NCI-H1417 treated with DMSO at 0.1 percent for 48 hours (cell line): ENCODE measurements at places on chromosomes 3 and 15.

GRCh38 chr3:122697952-122698620 is 17.4 kb downstream of the PARP14 start:
- no peak for DNase-seq

- DNase-seq, result no peak
Observed at GRCh38 chr3:116040152-116040551, 405.1 kb downstream of the LSAMP start.

- DNase-seq, result no peak
Observed at GRCh38 chr3:30350011-30350410, 256.4 kb upstream of the TGFBR2 start.

DNA sequence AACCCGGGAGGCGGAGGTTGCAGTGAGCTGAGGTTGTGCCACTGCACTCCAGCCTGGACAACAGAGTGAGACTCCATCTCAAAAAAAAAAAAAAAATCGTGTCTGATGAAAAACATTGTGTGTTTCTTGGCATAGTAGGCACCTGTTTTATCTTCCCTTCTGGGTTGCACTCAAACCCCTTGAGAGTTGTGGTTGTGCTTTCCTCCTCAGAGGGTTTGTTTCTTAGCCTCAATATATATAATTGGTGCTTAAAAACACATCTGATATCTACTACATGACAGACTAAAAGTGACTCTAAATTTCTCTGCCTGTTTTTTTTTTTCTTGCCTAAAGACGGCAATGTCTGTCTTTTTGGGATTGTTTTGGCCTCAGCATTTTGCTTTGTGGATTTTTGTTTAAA is 7.6 kb downstream of the NR1D2 start:
- no peak for DNase-seq

- DNase-seq, result no peak
Observed at GRCh38 chr3:195907934-195908693, at the start of gene TNK2. TSS of gene TNK2 (minus strand) at chr3:195908551. CDS start at chr3:195888588, 19,963 bp downstream.

DNA sequence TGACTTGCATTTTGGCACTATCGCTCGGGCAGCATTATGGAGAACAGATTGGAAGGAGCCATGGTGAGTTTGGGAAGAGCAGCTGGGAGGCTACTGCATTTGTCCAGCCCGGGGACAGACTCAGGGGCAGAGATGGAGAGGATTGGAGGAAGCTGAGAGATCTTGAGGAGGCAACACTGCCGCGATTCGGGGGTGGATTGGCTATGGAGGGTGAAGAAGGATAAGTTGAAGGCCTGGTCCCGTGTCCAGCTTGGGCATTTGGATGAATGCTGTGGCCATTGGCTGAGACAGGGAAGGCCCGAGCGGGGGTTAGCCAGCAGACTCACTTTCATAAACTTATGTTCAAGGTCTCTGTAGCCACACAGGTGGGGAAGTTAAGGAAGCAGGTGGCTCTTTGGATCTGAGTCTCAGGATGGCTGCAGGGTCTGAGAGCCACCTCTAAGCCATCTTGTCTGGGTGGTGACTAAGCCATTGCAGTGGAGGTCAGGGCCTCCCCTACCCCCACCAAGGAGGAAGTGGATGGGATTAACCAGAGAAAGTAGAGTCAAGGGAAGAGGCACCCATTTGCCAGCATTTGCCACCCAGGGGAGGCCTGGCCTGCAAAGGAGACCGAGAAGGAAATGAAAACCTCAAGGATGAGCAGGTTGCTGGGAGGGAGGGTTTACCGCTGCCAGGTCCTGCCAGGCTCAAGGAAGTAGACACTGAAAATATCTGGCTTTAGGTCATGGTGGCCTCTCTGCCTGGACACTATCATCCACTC is 144.0 kb upstream of the TLE3 start:
- DNase-seq, result no peak

- no peak for DNase-seq
Observed at GRCh38 chr3:82506204-82506603, 744.8 kb upstream of the GBE1 start.

GRCh38 chr3:33438284-33438668 is 1.9 kb downstream of the UBP1 start:
- DNase-seq, result no peak

DNA sequence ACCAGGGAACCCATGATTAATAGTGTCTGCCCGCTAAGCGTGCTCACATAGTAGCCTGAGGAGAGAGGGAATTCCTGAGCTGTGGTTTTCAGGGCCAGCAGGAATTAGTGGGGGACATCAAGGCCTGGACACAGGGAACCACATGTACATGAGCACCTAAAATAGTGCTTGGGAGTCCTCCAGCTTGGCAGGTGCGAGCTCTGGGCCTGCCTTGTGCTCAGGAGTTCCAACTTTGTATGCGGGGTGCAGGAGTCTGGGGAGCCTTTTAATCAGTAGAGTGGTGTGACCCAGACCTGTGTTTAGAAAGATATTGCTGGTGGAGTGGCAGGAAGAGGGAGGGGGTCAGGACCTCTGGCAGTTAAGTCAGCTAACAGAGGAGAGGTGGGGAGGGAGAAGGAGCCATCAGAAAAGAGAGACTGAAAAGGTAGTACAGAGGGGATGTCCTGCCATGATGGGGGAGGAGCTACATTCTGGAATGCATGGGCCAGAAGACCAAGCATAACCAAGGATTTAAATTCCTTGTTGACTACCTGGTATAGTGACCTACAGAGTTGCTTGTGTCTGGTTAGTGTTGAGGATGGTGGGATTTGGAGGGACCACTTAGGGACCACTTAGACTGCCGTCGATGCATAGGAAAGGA is 1.9 kb downstream of the DAG1 start:
- DNase-seq, result no peak

DNA sequence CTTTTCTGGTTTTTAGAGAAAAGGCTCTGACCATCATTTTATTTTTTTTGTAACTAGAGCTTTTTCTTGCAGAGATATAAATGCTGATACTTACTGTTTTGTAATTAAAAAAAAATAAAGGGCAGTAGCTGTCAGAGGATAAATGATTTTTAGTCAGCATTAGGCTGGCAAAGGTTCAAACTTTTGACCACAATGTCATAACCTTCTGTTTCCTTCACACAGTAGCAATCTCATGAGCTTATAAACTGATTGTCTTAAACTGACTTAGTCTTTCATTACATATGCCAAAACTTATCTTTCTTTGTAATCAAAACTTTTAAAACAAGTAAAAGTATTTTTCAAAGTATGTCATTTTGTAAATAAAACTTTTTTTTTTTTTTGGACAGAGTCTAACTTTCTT is 841.9 kb downstream of the OTOL1 start:
- DNase-seq, result no peak

GRCh38 chr3:182413061-182413460 is 380.2 kb upstream of the ATP11B start:
- no peak for DNase-seq

GRCh38 chr15:87781959-87782625 is 474.4 kb downstream of the NTRK3 start:
- no peak for DNase-seq

DNA sequence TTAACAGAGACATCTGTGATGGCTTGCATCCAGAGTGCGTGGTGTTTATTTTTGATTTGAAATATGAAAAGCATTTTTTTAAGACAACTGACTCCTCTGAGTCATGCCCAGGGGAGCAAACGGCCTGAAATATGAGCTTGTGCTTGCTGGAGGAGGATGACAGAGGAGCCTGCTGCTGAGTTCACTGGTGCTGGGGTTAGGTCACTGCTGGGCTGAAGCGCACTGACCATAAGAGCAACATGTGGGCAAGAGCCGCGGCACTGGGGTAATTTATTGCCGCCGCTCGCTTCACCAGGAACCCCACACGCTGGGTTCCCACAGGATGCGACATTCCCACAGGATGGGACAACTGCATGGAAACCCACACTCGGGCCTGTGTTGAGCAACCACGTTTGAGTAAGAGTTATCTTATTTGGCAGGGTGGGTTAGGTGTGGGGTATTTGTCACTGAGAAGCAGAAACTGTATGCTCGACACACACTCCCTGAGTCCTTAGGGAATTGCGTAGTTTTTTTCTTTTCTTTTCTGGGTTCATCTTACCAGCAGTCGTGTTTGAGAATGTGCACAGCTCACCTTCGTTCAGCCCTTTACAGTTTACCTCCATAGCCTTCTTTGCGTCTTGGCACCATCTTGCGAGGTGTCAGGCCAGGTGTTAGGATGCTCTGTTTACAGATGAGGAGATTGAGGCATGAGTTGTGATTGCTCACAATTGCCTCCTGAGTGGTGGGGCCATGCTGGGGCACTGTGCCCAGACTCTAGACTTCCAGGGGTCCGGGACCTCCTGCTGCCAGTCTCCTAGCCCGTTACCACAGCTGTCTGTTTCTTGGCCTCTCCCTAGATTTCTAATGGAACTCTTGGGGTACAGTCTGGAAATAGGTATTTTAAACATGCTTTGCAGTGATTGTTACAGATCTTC is 60.4 kb downstream of the SMAD3 start:
- DNase-seq, result no peak

- DNase-seq, result no peak
Observed at GRCh38 chr3:139679220-139679775, 1.5 kb upstream of the NMNAT3 start.

DNA sequence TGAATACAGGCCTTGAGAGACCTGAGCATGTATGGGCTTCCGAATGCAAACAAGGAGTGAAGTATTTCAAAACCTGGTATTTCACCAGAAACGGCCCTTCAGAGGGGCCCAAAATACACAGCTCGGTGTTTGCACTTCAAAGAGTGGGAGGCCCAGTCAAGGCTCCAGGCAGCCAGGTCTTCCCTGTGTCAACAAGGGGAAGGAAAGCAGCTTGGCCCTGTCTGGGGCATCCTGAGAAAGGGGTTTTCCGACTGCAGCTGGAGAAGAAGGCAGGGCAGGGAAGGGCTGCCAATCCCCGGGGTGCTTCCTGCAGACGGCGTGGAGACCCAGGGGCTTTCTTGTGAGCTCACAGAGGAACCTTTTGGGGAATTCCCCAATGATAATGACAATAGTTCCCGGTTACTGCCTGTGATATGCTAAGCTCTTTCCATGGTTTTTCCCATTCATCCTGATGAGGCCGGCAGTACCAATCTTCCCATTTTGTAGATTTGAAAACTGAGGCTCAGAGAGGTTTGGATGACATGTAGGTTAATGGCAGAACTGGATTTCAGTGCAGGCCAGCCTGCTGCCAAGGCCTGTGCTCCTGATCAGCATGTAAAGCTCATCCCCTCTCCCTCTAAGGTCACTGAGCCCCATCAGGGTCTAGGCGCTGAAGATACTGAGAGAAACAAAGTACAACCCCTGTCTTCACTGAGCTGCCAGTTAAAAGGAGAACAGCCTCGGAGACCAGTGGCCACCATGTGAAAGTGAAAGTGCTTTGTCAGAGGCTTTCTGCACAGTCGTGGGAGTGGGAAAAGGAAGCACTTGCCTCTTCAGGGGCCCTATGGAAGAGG is 43.0 kb upstream of the TLE3 start:
- DNase-seq, result no peak

- no peak for DNase-seq
Observed at GRCh38 chr15:43232289-43232874, 11.6 kb upstream of the EPB42 start.

DNA sequence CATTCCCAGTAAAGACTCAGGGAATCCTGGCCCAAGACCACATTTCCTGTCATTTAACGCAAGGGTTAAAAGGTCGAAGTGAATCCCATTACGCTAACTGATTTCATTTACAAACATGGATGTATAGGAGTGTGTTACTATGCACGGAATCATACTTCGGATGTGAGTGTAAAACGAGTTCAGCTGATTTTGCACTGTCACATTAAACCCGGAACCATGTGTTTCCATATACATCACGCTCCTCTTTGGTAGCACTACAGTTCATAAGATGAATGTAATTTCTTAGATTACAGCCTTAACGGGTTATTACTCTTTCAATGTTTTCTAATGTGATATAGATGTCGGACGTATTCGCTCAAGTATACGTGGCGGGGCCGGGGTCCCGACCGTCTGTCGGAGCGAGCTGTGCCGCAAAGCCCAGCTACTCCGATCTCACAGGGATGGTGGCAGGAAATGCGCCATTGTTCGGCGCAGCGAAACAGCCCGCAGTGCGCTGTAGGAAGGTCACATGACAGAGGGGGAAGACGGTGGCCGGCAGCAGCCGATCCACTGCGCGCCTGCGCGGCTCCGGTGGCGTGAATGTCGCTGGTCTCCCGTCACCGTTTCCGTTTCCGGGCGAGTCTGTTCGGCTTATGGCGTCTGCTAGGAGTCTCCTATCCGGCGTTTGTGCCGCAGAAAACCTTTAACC is 97.3 kb downstream of the NPAP1 start:
- no peak for DNase-seq

DNA sequence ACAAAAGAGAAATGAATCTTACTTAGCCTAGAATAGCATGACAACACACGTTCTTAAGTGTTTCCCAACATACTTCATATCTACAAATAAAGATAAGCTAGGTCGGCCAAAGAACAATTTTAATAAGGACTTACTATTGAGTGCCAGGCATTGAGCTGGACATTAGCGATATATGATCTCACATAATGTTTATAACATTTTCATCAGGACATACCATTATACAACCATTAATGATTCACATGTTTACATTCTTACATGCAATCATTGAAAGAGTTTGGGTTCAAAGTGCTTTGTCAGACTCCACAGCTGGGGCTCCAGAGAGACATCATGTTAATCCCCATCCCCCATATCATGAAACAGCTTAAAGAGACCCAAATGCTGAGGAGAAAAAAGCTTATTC is 189.0 kb downstream of the STT3B start:
- no peak for DNase-seq

GRCh38 chr15:65377976-65378366 is at the start of gene IGDCC3:
TSS of gene IGDCC3 (minus strand) at chr15:65378002. CDS start at chr15:65377788, 214 bp downstream.
- no peak for DNase-seq

DNA sequence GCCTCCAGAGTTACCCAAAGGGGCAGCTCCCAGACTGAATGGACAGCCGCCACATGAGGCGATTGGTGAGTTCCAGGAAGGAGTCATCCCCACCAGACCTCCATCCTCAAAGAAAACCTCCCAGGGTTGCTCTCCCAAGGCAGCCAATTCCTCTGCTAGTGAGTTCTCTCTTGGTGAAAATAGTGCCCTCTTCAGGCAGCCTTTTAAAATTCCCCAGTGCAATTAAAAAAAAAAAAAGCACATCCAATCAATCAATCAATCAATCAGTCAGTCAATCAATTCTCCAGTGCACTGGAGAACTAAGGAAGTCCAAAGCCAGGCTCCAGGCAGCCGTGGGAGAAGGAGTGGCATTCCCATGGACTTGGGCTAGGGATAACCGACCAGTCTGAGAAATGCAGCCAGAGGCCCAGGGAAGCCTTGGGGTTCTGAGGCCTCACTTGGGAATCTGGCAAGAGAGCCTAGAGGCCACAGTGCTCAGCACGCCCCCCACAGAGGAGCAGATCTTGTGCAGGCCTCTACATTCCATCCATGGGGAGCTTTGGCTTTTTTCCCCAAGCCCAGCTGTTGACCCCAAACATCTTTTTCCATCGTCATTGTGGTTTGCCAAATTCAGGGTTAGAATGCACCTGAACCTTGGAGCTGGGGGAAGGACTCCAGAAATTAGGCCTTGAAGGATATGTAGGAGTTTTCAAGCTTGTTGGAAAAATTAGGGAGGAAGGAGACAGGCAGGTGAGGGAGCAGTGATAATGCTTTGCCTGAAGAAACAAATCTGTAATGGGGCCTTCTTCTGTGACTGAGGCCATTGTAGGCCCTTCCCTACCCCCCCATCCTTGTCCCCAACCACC is 4.8 kb downstream of the PAQR5 start:
- DNase-seq, result no peak

- DNase-seq, result no peak
Observed at GRCh38 chr15:59894835-59895234, 109.3 kb upstream of the FOXB1 start.

GRCh38 chr15:32028921-32029320 is 1.4 kb upstream of the CHRNA7 start:
- DNase-seq, result no peak
